A549 treated with GW870086 at 1 μM for 4 hours (cell line): ENCODE measurements at places on chromosomes 2 and 18. TPM values are rescaled to one million over a fixed set of nuclear protein-coding genes. Genes with fewer than 3 reads are reported as not detected.

SCYGR4 gene
- total RNA-seq = not detected in 5 replicates

PTRHD1 gene
- total RNA-seq = 50.1 to 68.6 TPM (median 63.8 TPM) in 5 replicates

FAP gene
- 0.05 to 0.32 TPM in 2 of 5 replicates, not detected in the others for total RNA-seq

FAM124B gene
- total RNA-seq = 0.05 TPM in 1 of 5 replicates, not detected in the others

TTL gene
- total RNA-seq = 32.3 to 40.2 TPM (median 39.1 TPM) in 5 replicates

C1QL2 gene
- total RNA-seq = 0.18 to 0.57 TPM (median 0.34 TPM) in 5 replicates

SERPINB11 gene
- total RNA-seq = 0.13 to 0.17 TPM (median 0.15 TPM) in 3 of 5 replicates, not detected in the others

CHRNG gene
- not detected in 5 replicates for total RNA-seq

ONECUT2 gene
- 0.25 to 0.61 TPM (median 0.34 TPM) in 5 replicates for total RNA-seq

SPATA3 gene
- total RNA-seq = not detected in 5 replicates

C2orf92 gene
- 0.60 to 1.2 TPM (median 1.0 TPM) in 5 replicates for total RNA-seq

IL36RN gene
- total RNA-seq = 0.05 to 0.08 TPM (median 0.05 TPM) in 3 of 5 replicates, not detected in the others

LAMA1 gene
- total RNA-seq = 0.13 to 0.30 TPM (median 0.15 TPM) in 5 replicates

LCT gene
- 0.02 to 0.07 TPM (median 0.03 TPM) in 5 replicates for total RNA-seq

IL36B gene
- total RNA-seq = 0.13 TPM in 1 of 5 replicates, not detected in the others

IL18R1 gene
- 0.69 to 1.3 TPM (median 0.79 TPM) in 5 replicates for total RNA-seq

MAB21L4 gene
- total RNA-seq = 0.26 to 0.49 TPM (median 0.37 TPM) in 5 replicates

CARF gene
- 0.76 to 1.6 TPM (median 1.1 TPM) in 5 replicates for total RNA-seq

TDRD15 gene
- total RNA-seq = not detected in 5 replicates

SERPINB13 gene
- total RNA-seq = not detected in 5 replicates

SCN9A gene
- total RNA-seq = 2.6 to 5.0 TPM (median 4.2 TPM) in 5 replicates

CHRND gene
- not detected in 5 replicates for total RNA-seq

PCGF1 gene
- 29.9 to 37.9 TPM (median 34.5 TPM) in 5 replicates for total RNA-seq

RFX8 gene
- total RNA-seq = not detected in 5 replicates

UGT1A4 gene
- not detected in 5 replicates for total RNA-seq

STK25 gene
- 98.8 to 111 TPM (median 105 TPM) in 5 replicates for total RNA-seq

SLC39A6 gene
- total RNA-seq = 36.6 to 50.4 TPM (median 50.3 TPM) in 5 replicates

SLC14A1 gene
- not detected in 5 replicates for total RNA-seq

FOXI3 gene
- 0.06 TPM in 1 of 5 replicates, not detected in the others for total RNA-seq

ZNF2 gene
- total RNA-seq = 2.6 to 4.5 TPM (median 3.4 TPM) in 5 replicates

GCFC2 gene
- 13.7 to 20.2 TPM (median 16.9 TPM) in 5 replicates for total RNA-seq

ESCO1 gene
- 8.1 to 10.2 TPM (median 9.2 TPM) in 5 replicates for total RNA-seq

MMADHC gene
- total RNA-seq = 79.0 to 97.7 TPM (median 88.5 TPM) in 5 replicates

FNDC4 gene
- total RNA-seq = 3.5 to 6.2 TPM (median 4.0 TPM) in 5 replicates

CNTNAP5 gene
- not detected in 5 replicates for total RNA-seq

SLC40A1 gene
- 1.7 to 2.2 TPM (median 2.0 TPM) in 5 replicates for total RNA-seq

LRP2 gene
- not detected in 5 replicates for total RNA-seq

DNAJC27 gene
- total RNA-seq = 1.5 to 2.8 TPM (median 2.2 TPM) in 5 replicates

GKN1 gene
- 0.56 to 0.72 TPM (median 0.57 TPM) in 4 of 5 replicates, not detected in the other for total RNA-seq

LAMA3 gene
- 33.0 to 51.4 TPM (median 48.7 TPM) in 5 replicates for total RNA-seq

REEP1 gene
- 0.77 to 1.1 TPM (median 1.1 TPM) in 5 replicates for total RNA-seq

VWC2L gene
- total RNA-seq = not detected in 5 replicates

GNLY gene
- 0.28 TPM in 1 of 5 replicates, not detected in the others for total RNA-seq

SCLY gene
- 16.3 to 23.2 TPM (median 21.6 TPM) in 5 replicates for total RNA-seq

TMEM247 gene
- not detected in 5 replicates for total RNA-seq

GPAT2 gene
- total RNA-seq = not detected in 5 replicates

HSBP1L1 gene
- 11.9 to 14.9 TPM (median 12.9 TPM) in 5 replicates for total RNA-seq

ALPP gene
- total RNA-seq = 4.4 to 5.3 TPM (median 4.8 TPM) in 5 replicates

CD28 gene
- total RNA-seq = not detected in 5 replicates

MGAT5 gene
- total RNA-seq = 12.2 to 18.9 TPM (median 15.8 TPM) in 5 replicates

RBM44 gene
- 0.23 to 0.33 TPM (median 0.24 TPM) in 4 of 5 replicates, not detected in the other for total RNA-seq

GALNT5 gene
- 2.5 to 2.6 TPM (median 2.6 TPM) in 5 replicates for total RNA-seq

LGALSL gene
- total RNA-seq = 11.1 to 13.7 TPM (median 11.9 TPM) in 5 replicates

CYP26B1 gene
- total RNA-seq = 9.6 to 15.0 TPM (median 12.8 TPM) in 5 replicates

APCDD1 gene
- not detected in 5 replicates for total RNA-seq

THSD7B gene
- total RNA-seq = not detected in 5 replicates
